Keratinocyte (primary cell): ENCODE measurements at places on chromosomes 7 and 10. TPM values are rescaled to one million over a fixed set of nuclear protein-coding genes. Genes with fewer than 3 reads are reported as not detected.

Gene CTAGE8
- 0.50 to 0.88 TPM (median 0.52 TPM) in 3 replicates for polyA plus RNA-seq

Gene NKX2-3
- polyA plus RNA-seq: not detected in 3 replicates

Gene HOXA3
- polyA plus RNA-seq: 0.17 to 0.84 TPM (median 0.58 TPM) in 3 replicates

Gene AGAP9
- 3.5 to 7.3 TPM (median 6.5 TPM) in 3 replicates for polyA plus RNA-seq

Gene GDF2
- not detected in 3 replicates for polyA plus RNA-seq

Gene PTF1A
- polyA plus RNA-seq: not detected in 3 replicates

Gene FAS
- 31.4 to 44.8 TPM (median 32.5 TPM) in 3 replicates for polyA plus RNA-seq

Gene PNLIP
- polyA plus RNA-seq: not detected in 3 replicates

Gene PPP1R9A
- polyA plus RNA-seq: 0.01 to 0.03 TPM in 2 of 3 replicates, not detected in the other

Gene NANOS1
- 1.4 to 3.2 TPM (median 2.1 TPM) in 3 replicates for polyA plus RNA-seq

Gene ETV1
- 2.1 to 6.5 TPM (median 5.0 TPM) in 3 replicates for polyA plus RNA-seq

Gene SLC13A1
- polyA plus RNA-seq: not detected in 3 replicates

Gene GRM3
- not detected in 3 replicates for polyA plus RNA-seq

Gene HECW1
- polyA plus RNA-seq: 0.01 to 0.04 TPM in 2 of 3 replicates, not detected in the other

Gene ITIH2
- polyA plus RNA-seq: not detected in 3 replicates

Gene LRRTM3
- polyA plus RNA-seq: not detected in 3 replicates

Gene SLC29A3
- polyA plus RNA-seq: 0.29 to 0.76 TPM (median 0.52 TPM) in 3 replicates

Gene GBX1
- polyA plus RNA-seq: not detected in 3 replicates

Gene FAM131B
- 0.12 to 0.24 TPM (median 0.21 TPM) in 3 replicates for polyA plus RNA-seq

Gene CTTNBP2
- 0.55 to 1.3 TPM (median 0.63 TPM) in 3 replicates for polyA plus RNA-seq

Gene PRSS37
- polyA plus RNA-seq: not detected in 3 replicates

Gene GRM8
- not detected in 3 replicates for polyA plus RNA-seq

Gene CHST15
- polyA plus RNA-seq: 21.4 to 39.1 TPM (median 24.5 TPM) in 3 replicates

Gene FEZF1
- not detected in 3 replicates for polyA plus RNA-seq

Gene GLCCI1
- 2.8 to 3.4 TPM (median 3.2 TPM) in 3 replicates for polyA plus RNA-seq

Gene NPFFR1
- polyA plus RNA-seq: not detected in 3 replicates
